Stimulated activated CD4-positive, alpha-beta T cell treated with anti-CD3 and anti-CD28 coated beads, TNF-alpha, amount 100 ng/mL, for 4 hours (primary cell): ENCODE measurements at places on chromosomes 5 and 9.

- no peak for DNase-seq
Observed at GRCh38 chr5:112709416-112709815, 28.3 kb upstream of the APC start.

- DNase-seq: no peak
Observed at GRCh38 chr5:39665328-39665727, 240.5 kb upstream of the DAB2 start.

DNA sequence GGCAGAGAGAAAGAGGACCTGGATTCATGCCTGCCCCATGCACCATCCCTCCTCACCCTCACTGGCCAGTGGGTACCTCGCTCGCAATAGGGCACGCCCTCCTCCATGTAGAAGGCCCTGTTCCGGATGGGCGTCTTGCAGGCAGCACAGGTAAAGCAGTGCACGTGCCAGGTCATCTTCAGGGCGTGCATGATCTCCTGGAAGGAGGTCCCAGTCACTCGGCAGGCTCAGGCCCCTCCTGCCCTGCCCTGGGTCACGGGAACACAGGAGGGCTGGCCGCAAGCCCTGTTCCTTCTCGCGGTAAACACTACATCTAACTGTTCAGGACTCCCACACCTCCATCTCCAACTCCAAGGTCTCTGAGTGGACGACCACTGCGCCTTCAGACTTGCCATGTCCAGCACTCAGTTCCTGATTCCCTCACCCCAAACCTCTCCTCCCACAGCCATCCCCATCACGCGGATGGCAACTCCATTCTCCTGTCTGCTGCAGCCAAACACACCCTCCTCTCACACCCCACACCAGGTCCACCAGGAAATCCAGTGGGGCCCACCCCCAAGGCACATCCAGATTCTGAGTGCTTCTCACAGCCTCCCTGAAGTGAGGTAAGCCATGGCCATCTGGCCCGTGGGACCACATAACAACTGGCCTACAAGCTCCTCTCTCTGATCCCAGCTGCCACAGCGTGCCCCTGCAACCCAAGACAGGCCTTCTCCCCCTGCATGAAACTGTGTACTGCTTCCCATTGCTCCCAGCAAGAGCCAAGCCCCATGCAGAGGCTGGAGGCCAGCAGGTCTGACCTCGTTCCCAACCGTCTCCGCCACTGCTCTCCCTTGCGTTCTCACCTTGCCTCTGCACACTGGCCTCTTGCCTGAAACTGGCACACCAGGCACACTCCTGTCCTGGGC is 10.8 kb upstream of the DBN1 start:
- DNase-seq: no peak

- no peak for DNase-seq
Observed at GRCh38 chr9:69370430-69370829, 45.4 kb downstream of the ENTREP1 start.

GRCh38 chr5:137292461-137293027 is 206.6 kb downstream of the SPOCK1 start:
- no peak for DNase-seq

- DNase-seq: no peak
Observed at GRCh38 chr9:90600029-90600428, 42.6 kb downstream of the DIRAS2 start.

DNA sequence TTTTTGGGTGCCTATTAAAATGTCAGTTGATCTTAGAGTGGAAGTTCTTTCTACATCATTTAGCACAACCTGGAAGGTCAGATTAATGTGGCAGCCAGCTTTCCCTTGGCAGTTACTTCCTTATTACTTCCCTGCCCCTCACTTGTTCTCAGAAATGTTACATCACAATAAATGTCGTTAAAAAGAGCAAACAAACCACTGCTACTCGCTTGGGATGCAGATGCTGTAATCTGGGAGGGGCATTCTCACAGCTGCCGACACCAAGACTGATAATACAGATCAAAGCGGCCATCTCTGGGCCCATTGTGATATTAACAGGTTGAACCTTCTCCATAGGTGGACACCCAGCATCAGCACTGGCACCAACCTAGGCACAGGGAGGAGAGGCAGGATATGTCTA is 29.3 kb downstream of the PLAC8L1 start:
- no peak for DNase-seq

DNA sequence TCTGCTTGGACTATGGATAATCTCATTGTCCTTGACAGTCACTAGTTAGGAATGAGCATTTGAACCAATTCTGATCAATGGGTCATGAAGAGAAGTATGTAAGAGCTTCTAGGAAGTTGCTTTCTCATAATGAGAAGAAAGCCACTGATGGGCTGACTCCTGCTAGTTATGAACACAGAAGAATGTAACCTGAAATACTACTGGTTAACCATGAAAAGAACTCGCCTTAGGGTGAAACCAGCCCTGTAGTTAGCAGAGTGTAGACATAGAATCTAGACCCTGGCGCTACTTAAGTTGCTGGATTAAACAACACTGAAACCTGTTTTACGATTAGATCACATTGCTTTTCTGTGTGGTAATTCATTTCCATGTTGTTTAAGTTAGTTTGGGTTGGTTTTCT is 26.6 kb downstream of the SLF1 start:
- DNase-seq: no peak

DNA sequence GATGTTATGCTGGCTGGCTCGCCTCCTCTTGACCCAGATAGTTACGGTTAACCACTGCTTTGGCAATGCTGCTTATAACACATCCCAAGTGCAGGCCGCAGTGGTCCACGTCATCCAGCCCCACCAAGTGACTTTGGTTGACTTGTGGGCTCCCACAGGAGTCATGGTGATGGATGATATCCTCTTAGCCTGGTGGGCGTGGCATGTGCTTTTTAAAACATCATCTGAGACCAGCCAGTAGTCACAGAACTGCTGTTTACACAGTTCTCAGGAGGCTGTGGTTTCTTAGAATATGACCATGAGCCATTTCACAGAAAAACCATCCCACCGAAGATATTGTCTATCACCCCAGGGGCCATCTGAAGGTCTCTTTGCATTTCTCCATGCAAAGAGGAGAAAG is 216.9 kb downstream of the SH3GL2 start:
- no peak for DNase-seq

DNA sequence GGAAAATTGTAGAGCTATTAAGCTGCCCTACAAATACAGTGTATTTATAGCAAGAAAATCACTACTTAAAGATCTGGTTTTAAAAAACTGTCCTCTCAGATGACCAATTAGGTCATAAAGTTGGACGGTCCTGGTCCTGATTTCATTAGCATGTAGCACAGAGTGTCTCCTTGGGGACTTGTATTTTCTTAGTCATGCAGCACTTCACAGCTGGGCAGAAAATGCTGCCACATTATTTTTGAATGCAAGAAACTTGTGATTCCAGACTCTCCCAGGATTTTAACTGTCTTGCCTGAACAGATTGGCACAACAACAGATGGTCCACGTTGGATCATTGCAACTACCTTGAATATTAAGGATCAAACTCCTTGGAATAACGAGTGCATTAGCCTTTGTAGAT is 348.1 kb upstream of the SGCD start:
- no peak for DNase-seq

DNA sequence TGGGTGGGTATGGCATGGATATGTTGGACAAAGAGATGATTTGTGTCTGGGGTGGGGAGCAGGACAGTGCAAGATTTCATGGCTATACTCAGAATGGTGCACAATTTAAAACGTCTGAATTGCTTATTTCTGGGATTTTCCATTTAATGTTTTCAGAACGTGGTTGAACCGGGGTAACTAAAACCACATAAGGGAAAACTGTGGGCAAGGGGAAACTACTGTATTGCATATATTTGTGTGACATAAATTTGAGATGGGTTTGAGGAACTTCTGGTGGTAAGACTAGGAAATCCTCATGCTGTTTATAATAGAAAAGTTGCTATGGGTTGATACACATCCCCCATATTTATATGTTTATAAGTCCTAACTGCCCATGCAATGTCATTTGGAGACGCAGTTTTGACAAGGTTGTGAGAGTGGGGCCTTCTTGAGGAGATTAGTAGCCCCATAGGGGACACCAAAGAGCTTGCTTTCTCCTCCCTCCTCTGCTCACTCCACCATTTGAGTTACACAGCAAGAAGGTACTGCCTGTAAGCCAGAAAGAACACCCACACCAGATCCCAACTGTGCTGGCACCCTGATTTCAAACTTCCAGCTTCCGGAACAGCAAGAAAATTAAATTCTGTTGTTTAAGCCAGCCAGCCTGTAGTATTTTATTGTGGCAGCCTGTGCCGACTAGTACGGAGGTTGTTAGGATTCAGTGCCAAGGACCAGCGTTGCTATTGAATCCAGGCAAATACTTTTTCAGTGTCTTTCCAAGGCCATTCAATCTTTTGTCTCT is 2118.9 kb downstream of the MAT2B start:
- no peak for DNase-seq
